ENCODE measurements at places on chromosomes 16 and 17. TPM values are rescaled to one million over a fixed set of nuclear protein-coding genes. Genes with fewer than 3 reads are reported as not detected.

- DNase-seq = no peak
- H3K27me3 ChIP-seq = 0 out of 2 replicates have a peak, but pooled peaks cover 10% of the 10 kb centered on the region
- no peaks in the 10 kb centered on the region for H3K36me3 ChIP-seq
- no peak overlapping the region for H3K27ac ChIP-seq
- peaks cover 7% of the 10 kb centered on the region for H3K4me1 ChIP-seq
Observed at GRCh38 chr16:83830769-83831455, 23.1 kb downstream of the HSBP1 start.

TAX1BP3 gene
- 100 TPM for total RNA-seq

EPN2 gene
- 46.4 TPM for total RNA-seq

DOC2A gene
- 4.6 TPM for total RNA-seq

All from PC-3 (cell line).